ENCODE measurements at places on chromosomes 11 and 22.
A peak's percentile ranks its signal among the peaks of the same experiment; 100 is the strongest.

GRCh38 chr11:12529041-12529440 lies 145.2 kb upstream of the TEAD1 start:
- DNase-seq: no peak

GRCh38 chr11:132125988-132126871 lies 755.8 kb downstream of the NTM start:
- DNase-seq: no peak

DNA sequence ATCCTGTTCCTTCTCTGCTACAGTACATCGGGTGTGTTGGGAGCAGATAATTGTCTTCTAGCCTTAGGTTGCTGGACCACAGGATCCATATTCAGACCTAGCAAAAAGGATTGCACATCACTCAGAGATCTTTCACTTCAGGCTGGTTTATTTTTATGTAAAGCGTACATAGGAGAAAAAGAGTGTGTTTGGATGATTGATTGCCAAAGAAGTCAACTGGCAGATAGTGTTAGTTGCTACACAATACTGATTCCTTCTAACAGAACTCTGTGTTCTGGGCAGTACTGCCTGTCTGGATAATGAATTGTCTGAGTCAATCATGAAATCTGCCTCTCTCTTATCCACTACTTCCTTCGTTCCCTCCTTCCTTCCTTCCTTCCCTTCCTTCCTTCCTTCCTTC lies 31.0 kb upstream of the PGM2L1 start:
- DNase-seq: no peak

DNA sequence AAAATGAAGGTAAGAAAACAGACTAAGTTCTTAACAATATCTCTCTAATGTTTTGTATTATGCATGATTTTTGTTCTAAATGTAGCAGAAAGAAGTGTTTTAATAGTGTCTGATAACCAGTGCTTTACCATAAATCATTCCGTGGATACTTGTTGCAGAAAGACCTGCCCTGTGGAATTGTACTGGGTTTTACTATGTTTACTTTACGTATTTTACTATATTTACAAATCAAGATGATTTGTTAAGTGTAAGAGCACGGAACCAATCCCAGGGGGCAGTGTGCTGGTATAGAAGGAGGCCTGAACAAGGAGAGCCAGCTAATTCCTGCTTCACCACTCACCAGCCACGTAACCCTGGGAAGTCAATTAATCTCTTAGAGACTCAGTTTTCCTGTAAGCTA lies 1.4 kb downstream of the HTR3B start:
- no peak for DNase-seq

DNA sequence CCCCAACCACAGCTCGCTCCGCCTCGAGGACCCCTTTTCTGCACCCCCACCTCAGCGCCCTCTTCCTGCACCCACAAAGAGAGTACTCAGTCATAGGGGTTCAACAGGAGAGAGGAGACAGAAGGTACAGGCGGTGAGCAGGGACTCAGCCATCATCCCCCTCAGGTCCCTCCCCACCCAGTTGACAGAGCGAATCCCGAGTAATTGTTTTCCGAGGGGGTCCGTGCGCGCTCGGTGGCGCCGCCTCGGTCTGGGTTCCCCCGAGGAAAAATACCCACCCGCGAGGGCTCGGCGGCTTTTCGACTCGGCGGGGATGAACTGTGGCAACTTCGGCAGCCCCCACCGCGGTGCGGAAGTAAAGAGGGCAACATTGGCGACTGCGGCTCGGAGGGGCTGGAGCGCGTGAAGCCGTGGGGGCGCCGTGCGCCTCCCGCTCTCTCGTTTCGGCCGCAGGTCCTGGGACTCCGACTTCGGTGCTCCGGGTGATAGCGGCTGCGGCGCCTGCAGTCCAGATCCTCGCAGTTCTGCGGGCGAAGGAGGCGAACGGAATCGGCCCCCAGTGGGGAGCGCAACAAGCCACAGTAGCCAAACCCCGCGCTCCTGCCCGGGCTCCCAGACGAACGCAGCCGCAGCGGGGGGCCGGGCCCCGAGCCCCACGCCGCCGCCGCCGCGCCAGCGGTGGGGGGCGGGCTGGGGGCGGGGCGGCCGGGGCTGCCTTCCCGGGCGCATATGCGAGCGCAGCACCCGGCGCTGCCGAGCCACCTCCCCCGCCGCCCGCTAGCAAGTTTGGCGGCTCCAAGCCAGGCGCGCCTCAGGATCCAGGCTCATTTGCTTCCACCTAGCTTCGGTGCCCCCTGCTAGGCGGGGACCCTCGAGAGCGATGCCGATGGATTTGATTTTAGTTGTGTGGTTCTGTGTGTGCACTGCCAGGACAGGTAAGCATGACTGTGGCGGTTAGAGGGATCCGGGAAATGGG lies at the start of gene NELL1:
TSS of gene NELL1 (plus strand) at position 743 of the 976 bp plus-strand sequence.
- DNase-seq: no peak

GRCh38 chr22:42610186-42610585 lies 4.5 kb downstream of the POLDIP3 start:
- no peak for DNase-seq

GRCh38 chr22:39148727-39149535 lies 3.5 kb downstream of the CBX7 start:
- DNase-seq: no peak

DNA sequence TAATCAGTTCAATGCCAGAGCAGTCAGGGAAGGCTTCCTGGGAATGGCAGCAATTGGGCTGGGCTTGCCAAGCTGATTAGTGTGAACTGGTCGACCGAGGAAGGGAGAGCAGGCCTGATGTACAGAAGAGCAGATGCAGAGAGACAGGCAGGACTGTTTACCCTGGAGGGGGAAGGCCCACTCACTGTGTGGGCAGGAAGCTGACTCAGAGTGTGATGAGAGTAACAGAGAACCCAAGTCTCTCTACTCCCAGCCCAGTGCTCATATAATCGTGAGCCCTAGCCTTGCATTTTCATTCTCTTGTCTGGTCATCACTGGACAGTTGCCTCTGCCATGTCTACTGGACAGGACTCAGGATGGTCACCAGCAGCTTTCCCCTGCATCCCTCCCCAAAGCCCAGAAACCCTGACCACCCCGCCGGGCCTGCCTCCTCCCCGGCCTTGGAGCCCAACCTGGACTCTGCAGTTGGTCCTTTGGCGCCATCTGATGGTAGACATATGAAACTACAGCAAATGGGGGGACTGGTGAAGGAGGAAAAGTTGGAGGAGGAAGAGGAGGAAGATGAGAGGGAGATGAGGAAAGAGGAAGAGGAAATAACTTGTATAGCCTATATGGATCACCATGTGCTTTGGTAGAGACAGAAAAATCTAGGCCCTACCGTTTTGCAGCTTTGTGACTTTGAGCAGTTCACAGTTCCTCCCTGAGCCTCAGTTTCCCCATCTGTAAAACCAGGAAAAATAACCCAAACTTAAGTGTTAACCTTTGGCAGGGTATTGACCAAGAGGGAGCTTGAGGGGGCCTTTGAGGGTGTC lies 43.4 kb upstream of the PRDM11 start:
- DNase-seq: peak; percentile 74

GRCh38 chr11:70141486-70142220 lies 61.4 kb upstream of the FADD start:
- DNase-seq: no peak

DNA sequence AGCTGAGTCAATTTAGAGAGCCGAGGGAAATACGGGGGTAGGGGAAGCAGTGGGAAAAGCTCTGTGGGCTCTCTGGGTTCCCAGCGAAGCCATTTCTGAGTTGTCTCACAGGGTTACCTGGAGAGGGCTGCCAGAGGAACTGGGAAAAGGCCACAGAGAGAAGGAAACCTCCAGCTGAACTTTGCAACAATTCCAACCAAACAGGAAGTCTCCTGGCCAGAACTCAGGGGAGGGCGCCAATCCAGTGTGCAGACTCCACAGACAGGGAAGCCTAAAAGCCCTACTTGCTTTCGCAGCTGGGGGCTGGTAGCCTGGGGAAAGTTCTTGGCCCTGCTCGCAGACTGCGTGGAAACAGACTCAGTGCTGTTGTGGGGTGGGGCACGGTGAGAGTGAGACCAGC lies 23.1 kb upstream of the GNAZ start:
- no peak for DNase-seq

- peak; percentile 42 for DNase-seq
Measured at GRCh38 chr22:22787786-22788459, 99.7 kb upstream of the IGLL5 start.

DNA sequence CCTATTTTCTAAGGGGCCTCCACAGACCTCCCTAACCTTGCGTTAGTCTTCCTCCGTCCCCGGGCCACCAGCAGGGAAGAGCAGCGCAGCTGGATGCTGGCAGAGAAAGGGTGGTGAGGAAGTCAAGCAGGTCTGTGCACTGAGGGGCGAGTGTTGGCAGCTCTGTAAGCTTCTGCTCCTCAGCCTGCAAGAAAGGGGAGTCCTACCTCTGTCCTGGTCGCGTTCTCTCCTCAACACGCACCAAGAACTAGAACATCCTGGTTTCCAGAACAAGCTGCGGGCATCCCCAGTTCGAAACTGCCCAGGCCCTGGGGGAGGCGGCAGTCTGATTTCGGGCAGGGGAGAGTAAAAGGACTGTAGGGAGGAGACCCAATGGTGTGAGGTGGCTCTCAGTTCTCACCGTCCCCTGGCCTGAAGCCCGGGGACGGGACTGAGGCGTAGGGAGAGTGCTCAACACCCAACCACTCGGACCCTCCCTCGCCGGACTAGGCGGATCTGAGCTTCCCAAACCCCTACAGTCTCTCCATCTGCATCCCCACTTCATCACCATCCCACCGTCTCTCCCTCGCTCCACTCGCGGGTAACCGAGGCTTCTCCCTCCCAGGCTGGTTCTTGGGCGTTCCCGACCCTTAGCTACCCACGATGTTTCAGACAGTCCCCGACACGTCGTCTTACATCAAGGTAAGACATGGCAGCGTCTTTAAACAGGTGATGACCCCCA lies 7.7 kb upstream of the FLI1 start:
- no peak for DNase-seq

GRCh38 chr11:80816454-80816847 lies 1375.6 kb upstream of the TENM4 start:
- DNase-seq: no peak

DNA sequence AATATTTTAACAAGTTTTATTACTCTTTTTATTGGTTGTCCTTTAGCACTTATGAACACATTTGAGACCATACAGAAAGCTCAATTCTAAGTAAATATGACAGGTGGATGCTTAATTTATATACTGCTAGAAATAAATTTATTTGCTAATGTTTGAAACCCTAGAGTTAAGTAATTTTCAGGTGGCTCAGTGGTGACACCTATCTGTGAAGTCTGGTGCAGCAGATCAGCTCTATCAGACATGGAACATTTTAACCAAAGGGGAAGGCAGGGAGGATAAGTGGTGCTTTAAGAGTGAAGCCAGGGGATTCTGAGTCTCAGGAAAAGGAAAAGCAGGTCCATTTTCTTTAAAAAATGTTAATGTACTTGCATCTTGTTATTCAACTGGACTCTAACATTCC lies 175.8 kb downstream of the DSCAML1 start:
- no peak for DNase-seq

DNA sequence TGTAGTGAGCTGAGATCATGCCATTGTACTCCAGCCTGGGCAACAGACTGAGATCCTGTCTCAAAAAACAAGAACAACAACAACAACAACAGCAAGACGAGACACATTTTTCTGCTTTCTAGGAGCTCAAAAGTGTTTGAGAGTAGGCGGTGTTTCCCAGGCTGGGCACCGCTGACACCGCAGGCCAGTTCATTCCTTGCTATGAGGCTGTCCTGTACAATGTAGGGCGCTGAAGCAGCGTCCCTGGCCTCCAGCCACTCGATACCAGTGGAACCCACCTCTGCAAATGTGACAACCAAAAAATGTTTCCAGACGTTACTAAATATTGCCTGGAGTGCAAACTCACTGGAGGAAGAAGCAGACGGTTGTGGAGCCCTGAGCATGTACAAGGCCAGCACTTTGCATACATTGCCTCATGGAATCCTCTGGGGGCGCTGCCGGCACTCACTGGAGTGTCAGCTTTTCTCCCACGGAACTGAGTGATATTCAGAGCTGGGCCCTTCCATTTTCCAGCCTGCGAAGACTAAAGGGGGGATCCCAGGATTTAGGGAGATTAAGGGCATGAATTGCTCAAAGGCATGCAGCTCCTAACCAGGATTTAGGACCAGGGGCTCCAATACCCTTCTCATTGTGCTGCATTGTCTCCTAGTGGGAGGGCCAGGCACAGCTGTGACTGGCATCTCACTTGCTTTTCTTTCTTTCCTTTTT lies 5.8 kb upstream of the MIEF1 start:
- peak; percentile 36 for DNase-seq

GRCh38 chr11:23933721-23934120 lies 563.1 kb upstream of the LUZP2 start:
- no peak for DNase-seq

GRCh38 chr11:615504-616319 lies at the start of gene IRF7:
Gene IRF7 (minus strand): TSS chr11:615950. CDS start chr11:615364, 586 bp downstream.
- DNase-seq: peak; percentile 75

DNA sequence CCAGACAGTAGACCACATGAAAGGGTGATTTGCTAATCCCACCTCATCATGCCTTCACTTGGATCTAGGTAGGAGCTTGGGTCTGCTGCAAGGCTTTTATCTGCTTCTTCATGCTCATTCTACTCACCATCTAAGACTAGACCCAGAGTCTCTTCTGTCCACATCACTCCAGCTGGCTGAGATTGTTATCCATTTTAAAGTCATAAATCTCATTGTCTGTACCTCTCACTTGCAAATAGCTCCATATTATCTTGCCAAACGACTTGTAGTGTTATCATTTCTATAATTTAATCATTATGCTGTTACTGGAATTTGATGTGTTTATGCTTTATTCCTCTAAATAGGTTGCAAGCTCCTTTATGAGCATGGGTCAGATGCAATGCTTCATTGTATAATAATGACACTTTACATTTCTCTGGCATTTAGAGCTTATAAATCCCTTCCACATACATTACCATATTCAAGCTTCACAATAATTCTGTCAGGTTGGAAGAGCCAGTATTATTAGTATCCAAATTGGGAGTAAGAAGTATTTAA lies 254.2 kb upstream of the SORL1-AS1 start:
- DNase-seq: no peak

GRCh38 chr11:122717264-122717867 lies 61.8 kb downstream of the UBASH3B start:
- no peak for DNase-seq

GRCh38 chr11:7654195-7654705 lies 19.1 kb downstream of the CYB5R2 start:
- no peak for DNase-seq

GRCh38 chr11:10518891-10519290 lies 22.1 kb downstream of the RNF141 start:
- DNase-seq: no peak

All from stimulated activated naive CD4-positive, alpha-beta T cell (primary cell).